Diencephalon (tissue), 1 donor: ENCODE measurements at places on chromosomes 1 and 21. TPM values are rescaled to one million over a fixed set of nuclear protein-coding genes. Genes with fewer than 3 reads are reported as not detected.

The HAO2 gene
- not detected for total RNA-seq

The LCE3A gene
- total RNA-seq, result not detected

The RNF186 gene
- total RNA-seq, result not detected

The KRTAP13-4 gene
- total RNA-seq, result not detected

The LEFTY2 gene
- 0.23 TPM for total RNA-seq

The HSPA6 gene
- total RNA-seq, result 1.2 TPM

The LCE2A gene
- total RNA-seq, result not detected

The CLEC20A gene
- not detected for total RNA-seq

The GPR37L1 gene
- 6.5 TPM for total RNA-seq

The ITGB3BP gene
- 18.0 TPM for total RNA-seq

The KRTAP19-5 gene
- total RNA-seq, result not detected

The RSRP1 gene
- 63.4 TPM for total RNA-seq

The LCE1A gene
- total RNA-seq, result not detected

The FCRLA gene
- total RNA-seq, result not detected

The FCMR gene
- 0.46 TPM for total RNA-seq

The ODR4 gene
- 52.1 TPM for total RNA-seq

The GUCA2B gene
- not detected for total RNA-seq

The LY9 gene
- not detected for total RNA-seq
